ENCODE measurements at places on chromosomes 2 and 18.

DNA sequence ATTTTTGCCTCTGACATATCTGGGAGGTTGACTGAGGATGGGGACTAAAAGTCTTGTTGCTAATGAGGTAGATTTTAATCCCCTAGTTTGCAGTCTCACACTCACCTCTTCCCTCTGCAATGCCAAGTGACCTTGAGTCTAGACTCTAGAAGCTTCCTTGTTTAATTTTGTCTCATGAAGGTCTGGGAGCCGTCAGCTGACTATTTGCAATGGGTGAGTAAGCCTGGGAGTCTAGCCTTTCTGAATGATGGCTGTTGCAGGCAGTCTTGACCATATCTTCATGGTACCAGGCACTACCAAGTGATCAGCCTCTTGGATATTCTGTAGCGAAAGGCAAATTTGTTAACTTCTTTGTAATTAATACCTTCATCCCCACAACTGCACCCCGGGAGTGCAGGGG, 61.2 kb downstream of the ARHGAP15 start:
- no peak for DNase-seq

GRCh38 chr2:33859176-33859575, 260.1 kb upstream of the FAM98A start:
- DNase-seq: no peak

DNA sequence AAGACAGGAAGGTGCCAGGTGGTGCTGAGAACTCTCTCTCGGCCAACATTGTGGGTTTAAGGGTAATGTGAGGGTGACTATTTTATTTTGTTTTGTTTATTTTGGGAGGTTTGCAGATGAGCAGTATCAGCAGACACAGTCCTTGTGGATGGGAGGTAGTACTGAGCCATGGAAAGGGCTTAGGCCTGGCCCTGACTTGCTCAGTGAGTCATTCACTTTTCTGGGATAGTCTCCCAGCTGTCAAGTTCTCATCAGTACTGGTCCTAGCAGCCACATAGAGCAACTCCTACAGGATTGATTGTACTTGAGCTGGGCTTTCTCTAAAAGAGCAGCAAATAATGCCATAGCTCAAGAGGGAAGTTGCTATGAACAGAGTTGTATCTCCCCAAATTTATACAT, 175.2 kb downstream of the LOXHD1 start:
- no peak for DNase-seq

GRCh38 chr2:19503406-19503805, 145.0 kb upstream of the OSR1 start:
- DNase-seq: no peak

- DNase-seq: no peak
Observed at GRCh38 chr2:203786549-203787351, 80.3 kb downstream of the CD28 start.

- DNase-seq: no peak
Observed at GRCh38 chr18:79385326-79385707, 10.4 kb upstream of the NFATC1 start.

DNA sequence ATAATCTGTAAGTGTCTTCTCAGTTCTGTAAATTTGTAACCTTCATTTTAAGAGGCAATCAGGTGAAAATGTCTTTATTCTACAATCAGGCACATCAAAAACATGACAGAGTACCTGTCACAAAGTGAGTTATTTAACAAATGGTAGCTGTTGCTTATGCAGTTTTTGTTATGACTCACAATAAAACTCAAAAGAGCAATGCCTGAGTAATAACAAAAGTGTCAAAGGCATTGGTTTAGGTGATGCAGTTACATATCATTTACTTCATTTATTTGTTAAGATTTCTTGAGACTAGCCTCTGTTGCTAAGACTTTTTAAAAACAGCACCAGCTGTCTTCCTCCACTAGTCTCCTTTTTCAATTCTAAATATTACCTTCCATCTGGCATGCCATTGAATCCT, 177.8 kb downstream of the KIAA1328 start:
- DNase-seq: no peak

DNA sequence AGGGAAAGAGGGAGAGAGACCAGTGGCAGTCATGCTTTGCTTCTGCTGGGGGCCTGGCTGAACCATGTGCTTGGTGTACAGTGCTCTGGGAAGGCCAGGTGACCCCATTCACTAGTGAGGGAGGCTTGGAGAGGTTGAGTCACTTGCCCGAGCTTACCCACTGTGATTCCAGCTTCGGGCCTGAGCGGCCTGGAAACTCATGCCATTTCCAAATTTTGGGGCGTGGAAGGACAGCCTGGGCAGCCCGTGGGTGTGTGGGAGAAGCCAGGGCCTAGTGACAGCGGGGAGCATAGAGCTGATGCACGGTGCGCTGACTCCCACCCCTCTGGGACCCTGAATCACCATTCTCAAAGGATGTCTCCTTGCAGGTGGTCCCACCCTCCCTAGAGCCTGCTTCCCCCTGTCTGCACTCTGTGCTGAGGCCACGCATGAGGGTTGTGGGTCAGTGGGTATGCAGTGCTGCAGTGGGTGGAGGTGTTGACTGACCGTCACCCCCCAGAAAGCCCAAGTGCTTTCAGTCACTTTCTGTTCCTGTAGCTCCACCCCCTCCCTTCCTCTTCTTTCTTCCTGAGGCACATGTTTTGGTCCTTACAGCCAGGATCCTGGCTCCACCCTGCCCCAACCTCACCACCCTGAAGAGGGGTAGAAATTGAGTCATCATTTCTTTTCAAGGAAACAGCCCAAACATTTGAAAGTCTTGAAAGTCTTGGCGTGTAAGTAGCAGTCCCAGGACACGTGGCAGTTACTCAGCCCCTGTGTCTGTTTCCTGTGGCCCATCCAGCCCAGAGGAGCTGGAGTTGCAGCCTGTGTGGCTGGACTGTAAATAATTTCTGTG, 69.3 kb upstream of the MCFD2 start:
- DNase-seq: no peak

GRCh38 chr18:69622961-69623360, 222.3 kb downstream of the DOK6 start:
- no peak for DNase-seq

- DNase-seq: no peak
Observed at GRCh38 chr2:177287814-177288213, 23.3 kb upstream of the NFE2L2 start.

DNA sequence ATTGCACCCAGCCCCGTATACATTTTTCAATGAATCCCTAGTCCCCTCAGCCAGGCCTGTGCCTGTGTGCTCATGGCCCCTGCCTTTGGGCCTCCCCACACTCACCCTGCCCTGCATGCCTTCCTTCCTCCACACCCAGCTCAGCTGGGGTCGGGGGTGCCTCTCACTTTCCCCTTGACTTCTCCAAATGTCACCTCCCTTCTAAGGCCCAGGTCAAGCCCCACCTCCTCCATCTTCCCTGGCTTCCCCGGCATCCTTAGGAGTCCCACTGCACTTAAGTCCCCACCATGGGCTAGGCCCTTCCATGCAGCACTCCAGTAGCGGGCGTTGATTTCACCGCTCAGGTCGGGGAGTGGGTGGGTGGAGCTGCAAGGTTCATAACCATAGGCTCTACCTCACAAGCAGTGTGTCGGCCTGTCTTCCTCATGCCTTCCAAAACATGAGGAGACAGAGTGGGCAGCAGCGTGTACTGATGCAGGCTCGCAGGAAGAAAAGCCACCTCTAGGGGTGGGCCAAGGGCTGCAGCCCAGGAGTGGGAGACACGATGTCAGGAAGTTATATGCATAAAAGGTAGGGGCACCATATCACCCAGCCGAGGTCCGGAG, 47.7 kb downstream of the DNMT3A start:
- no peak for DNase-seq

DNA sequence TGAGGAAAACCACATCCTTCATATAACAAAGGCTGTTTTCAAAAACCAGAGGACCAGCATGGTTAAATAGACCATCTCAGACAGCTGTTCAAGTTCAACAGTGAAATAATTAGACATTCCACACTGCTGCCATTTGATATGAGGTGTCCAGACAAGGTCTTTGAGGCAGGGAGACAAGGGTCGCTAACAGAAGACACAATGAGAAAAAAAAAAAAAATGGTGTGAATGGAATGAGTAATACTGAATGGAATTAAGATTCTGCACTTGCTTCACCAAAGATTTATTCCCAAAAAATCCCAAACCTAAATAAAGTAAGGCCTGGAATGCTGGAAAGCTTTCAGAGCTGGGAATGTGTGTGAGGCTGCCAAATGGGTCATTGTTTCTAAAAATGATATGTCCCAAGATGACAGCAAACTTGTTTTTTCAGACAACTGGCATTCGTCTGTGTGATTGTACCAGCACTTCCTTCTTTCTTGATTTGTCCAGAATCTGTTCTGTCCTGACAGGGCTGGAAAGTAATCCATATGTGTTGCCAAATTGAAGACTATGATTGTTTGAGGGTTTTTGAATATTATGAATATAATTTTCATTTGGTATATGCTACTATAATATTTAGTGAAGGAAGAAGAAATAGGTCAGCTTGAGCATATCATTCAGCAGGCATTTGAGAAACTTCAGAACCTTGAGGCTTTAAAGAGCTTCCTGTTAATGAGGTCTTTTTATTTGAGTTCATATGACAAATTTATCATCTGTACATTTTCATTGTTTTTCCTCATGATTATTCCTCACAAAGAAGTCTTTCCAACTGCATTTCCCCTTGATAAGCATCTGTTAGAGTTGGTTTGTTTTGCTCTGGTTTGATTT, 85.2 kb upstream of the ITGA4 start:
- DNase-seq: no peak

Data from activated CD4-positive, alpha-beta T cell treated with anti-CD3 and anti-CD28 coated beads for 1 hour (primary cell).